GF-D8 (cell line): ENCODE measurements at places on chromosomes 16 and 17.

- DNase-seq = no peak
Measured at GRCh38 chr17:76700617-76701470, 9.9 kb downstream of the MXRA7 start.

DNA sequence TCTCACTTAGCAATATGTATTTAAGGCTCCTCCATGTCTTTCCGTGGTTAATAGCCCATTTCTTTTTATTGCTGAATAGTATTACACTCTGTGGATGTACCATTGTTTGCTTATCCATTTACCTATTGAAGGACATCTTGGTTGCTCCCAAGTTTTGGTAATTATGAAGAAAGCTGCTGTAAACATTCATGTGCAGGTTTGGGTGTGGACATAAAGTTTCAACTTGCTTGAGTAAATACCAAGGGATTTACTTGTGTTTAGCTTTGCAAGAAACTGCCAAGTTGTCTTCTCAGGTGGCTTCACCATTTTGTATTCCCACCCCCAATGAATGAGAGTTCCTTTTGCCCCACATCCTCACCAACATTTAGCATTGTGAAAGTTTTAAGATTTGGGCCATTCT lies 9.5 kb downstream of the LRRC36 start:
- no peak for DNase-seq

DNA sequence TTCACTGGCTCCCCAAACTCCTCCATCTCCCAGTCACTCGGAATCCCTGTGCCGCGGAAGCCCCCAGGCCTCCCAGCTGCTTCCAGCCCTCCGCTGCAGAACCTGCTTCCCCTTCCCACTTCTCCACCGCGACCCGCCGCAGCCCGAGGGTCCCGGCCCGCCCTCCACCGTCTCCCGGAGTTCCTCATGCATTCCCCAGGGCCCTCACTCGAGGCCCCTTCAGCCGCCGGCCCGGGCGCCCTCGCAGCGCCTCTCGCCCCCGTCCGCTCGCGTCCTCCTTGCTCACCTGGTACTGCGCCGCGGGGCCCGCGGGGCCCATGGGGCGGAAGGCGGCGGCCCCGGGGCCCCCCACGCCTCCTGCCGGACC lies 329 bp downstream of the SMARCD2 start:
- no peak for DNase-seq

GRCh38 chr17:8438441-8438840 lies 2.8 kb downstream of the NDEL1 start:
- DNase-seq = no peak

DNA sequence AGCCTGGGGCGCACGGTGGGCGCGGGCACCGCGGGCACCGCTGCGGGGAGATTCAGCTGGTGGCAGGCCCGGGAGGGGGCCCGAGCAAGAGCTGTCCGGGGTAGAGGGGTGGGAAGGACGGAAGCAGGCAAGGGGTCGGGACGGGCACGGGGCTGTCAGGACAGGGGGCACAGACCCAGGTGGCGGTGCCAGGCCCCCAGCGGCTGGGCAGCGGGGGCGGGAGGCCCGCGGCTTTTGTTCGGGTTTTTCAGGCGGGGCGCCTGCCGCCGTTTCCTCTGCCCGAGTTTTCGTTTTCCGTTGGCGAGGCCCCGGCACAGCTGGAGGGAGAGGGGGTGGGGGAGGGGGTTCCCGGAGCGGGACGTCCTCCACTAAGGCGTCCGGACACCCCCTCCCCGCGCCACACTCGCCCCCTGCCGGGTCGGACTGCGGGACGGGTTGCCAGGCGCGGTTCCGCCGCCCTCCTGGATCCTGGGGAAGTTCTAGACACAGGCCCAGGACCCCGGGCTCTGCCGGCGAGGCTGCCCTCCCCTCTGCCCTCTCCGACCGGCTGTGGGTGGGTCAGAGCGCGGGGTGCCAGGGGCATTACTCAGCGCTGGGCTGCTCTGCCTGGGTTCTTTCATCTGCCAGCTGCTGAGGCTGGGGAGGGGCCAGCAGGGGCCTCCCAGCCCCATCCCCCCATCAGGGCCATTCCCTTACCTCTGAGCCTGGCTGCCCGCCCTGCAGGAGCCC lies 543 bp downstream of the ARHGAP23 start:
- peak; percentile 42 for DNase-seq

DNA sequence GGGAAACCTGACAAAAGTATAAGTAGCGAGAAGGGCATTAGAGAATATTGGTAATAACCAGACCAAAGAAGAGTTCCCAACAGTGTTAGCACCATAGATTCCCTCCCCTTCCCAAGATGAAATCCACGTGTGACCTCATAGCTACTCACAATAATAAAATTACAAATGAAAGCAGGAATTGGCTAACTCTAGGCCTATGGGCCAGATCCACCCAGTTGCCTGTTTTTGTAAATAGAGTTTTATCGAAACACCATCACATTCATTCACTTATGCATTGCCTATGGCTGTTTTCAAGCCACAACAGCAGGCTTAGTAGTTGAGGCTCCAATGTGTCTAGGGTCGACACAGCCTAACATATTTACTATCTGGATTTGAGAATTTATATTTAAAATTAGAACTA lies 7.8 kb downstream of the CPHXL start:
- no peak for DNase-seq

- no peak for DNase-seq
Measured at GRCh38 chr16:23320693-23321092, 18.6 kb downstream of the SCNN1B start.

DNA sequence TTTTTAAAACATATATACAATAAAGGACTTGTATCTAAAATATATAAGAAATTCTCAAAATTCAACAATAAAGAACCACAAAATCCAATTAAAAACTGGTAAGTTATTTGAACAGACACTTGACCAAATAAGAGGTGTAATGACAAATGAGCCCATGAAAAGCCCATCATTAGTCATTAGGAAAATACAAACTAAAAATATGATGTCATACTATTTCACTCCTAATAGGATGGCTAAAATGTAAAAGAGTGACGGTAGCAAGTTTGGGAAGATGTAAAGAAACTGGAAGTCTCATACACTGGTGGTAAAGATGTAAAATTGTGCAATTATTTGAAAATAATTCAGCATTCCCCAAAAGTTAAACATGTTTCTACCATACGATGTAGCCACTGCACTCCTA lies 1095.3 kb upstream of the CDH8 start:
- no peak for DNase-seq

- DNase-seq = no peak
Measured at GRCh38 chr16:11742093-11742535, 543 bp downstream of the TXNDC11 start.

DNA sequence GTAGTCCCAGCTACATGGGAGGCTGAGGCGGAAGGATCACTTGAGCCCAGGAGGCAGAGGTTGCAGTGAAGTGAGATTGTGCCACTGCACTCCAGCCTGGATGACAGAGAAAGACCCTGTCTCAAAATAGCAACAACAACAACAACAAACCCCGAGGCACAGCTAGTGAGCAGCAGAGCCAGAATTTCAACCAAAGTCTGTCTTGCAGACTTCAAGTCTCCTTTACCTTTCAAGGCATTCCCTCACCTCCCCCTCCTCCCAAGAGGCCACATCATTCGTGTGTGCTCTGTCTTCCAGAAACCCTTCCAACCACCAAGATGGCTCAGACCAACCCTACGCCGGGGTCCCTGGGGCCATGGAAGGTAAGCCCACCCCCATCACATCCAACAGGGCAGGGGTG lies 2.2 kb downstream of the CRYBA1 start:
- no peak for DNase-seq

DNA sequence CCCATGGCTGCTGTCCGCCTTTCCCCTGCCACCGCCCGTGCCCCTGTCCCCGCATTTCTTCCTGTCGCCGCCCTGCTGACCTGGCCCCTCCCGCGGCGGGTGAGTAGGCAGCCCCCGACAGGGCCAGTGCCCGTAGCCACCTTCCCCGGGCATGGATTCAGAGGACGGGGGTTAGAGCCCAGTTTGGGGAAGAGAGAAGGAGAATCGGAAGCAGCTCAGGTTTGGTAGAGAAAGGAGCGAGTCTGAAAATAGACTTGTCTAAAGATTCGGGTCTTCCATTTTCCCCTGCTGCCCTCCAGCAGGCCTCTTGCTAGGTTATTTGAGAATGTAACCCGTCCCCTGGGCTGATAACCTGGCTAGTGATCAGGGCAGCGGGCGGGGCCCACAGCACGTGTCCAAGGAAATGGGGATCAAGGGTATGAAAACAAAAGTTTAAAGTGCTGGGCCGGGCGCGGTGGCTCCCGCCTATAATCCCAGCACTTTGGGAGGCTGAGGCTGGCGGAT lies 7.9 kb upstream of the CLDN9 start:
- peak; percentile 32 for DNase-seq

- no peak for DNase-seq
Measured at GRCh38 chr16:70688246-70688742, 2.4 kb upstream of the MTSS2 start.

DNA sequence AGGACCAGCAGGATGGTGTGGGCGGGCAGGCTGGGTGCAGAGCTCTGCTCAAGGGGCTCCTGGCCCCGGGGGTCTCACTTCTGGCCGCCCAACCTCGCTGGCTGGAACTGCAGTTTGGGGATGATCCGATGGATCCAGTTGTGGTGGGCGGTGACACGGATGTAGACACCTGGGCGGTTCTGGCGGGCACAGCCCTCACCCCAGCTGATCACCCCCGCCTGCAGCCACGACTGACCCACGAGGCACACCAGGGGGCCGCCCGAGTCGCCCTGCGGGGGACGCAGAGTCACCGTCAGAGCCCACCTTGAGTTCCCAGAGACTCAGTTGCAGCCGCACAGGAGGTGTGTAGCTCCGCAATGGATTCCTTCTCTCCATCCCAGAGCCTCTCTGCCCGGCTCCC lies 7.5 kb downstream of the PRSS27 start:
- DNase-seq = no peak

DNA sequence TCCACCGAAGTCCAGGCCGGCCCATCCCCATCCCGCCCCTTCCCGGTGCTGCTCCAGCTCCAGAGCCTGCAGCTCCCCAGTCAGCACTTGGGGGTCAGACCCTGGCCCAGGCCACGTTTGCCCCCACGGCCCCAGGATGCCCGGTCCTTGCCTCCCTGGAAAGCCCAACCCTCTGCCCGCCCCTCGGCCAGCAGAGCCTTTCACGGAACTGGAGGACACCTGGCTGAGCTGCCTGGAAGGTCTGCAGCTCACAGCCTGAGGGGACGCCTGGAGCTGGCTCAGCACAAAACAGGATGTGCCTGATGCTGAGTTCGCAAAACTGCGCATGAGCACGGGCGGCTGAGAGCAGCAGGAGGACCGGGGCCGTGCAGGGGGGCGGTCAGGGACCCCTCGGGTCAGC lies 29.7 kb upstream of the SSTR5 start:
- DNase-seq = no peak

DNA sequence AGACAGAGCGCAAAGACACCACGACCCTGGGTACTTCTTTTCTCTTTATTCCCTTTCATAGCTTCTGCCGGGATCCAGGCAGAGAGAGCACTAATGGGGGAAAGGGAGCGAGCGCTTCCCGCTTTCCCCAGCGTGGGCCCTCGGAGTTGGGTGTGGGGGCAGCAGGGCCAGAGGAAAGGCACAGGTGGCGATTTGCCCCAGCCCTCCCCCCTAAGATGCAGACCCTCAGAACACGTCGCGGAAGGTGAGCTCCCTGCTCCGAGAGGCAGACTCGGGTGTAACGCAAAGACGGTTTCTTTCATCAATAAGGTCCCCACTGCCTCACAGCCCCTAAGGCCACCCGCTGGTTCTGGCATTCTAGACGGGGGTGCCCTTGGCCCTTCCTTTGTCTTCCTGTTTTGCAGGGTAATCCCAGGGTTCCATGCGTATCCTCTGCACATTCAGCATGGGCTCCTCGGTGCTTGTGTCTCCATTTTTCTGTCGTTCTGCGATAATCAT lies 570 bp upstream of the NME3 start:
- no peak for DNase-seq

DNA sequence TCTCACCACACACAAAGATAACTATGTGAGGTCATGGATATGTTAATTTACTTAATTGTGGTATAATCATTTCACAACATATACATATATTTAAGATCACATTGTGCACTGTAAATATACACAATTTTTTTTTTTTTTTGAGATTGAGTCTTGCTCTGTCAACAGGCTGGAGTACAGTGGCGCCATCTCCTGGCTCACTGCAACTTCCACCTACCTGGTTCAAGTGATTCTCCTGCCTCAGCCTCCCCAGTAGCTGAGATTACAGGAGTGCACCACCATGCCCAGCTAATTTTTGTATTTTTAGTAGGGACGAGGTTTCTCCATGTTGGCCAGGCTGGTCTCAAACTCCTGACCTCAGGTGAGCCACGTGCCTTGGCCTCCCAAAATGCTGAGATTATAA lies 11.5 kb upstream of the PRSS54 start:
- DNase-seq = no peak

DNA sequence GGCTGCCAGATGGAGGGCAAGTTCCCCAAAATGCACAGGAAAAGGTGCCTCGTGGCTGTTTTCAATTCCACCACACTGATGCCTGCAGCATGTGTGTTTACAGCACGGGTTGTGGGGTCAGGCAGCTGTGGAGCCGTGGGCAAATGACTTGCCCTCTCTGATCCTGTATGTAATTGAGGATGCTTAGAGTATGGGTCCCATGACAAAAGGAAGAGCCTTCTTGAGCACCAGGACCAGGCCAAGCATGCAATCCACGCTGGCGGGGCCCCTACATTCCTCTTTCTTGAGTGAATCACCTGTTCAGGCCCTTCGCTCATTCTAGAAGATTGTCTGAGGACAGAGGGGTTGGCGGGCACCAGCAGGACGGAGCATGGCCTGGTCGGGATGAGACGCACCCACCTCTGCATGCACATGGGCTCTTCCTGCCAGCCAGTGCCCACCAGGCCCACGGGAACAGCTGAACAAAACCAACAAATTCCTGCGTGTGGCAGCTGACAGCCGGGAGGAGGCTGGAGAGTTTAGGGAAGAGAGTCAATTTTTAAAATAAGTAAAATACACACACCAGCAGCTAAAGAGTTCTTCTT lies 1.4 kb upstream of the CTRB2 start:
- DNase-seq = no peak

- DNase-seq = no peak
Measured at GRCh38 chr16:66569827-66570405, 3.7 kb downstream of the CMTM1 start.

DNA sequence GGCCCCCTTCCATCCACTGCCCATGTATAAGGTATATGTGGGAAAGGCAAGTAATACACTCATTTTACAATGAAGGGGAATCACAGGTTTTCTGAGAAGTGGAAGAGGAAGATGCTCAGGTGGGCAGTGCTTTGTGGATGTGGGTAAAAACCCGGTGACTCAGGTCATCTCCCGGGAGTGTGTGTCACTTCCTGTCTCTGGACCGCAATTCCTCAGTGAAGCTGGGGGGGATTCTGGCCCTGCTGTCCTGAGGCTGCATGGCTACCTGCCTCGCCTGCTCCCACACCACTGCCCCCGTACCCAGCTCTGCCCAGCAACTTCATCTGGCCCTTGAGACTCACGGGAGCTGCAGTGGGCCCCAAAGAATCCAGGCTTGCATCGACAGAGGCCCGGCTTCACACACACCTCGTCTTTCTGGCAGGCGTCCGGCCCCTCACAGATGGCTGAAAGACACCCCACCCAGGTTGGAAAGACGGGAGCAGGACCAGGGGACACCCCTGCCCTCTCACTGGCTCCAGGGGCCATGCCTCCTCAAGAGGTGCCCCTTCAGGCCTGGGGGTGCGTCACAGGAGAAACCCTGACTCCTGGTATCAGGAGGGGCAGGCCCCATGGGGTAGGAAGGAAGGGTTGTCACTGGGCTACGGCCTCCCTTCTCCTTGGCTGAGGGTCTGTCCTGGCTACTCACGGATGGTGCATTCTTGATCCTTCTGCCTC lies 882 bp downstream of the SCARF1 start:
- DNase-seq = no peak
